ENCODE measurements at places on chromosomes 6 and 20.

DNA sequence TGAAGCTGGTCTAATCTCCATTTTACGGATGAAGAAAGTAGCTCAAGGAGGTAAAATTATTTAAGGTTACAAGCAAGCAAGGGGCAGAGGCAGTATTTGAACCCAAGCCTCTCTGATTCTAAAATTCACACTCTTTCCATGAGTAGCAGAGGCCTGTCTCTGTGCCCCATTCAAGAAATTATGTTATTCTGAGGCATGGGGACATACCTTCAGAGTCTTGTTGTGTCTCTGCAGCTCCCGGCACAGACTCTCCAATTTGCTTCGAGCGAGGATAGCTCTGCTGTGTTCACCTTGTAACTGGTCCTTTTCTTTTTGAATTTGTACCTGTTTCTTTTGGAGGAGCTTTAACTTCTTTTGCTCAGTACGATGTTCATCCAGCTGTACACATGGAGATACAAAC is 21.5 kb downstream of the TXLNB start:
- DNase-seq = no peak

DNA sequence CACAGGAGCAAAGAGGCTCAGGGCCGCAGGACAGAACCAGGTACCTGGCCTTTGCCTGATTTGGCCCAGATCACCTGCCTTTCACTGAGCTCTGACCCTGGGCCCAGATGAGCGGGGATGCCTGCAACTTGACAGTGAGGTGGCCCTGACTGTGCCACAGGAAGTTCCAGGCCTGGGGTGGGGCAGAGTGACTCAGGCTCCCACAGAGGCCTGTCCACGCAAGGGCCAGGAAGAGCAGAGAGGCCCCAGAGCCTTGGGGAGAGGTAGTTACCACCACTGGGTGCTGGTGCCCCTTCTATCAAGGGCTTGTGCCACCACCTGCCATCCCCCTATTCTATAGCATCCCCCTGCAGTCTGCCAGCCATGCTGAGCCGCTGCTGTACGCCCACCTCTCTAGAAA is 4.1 kb upstream of the NOL4L start:
- no peak for DNase-seq

DNA sequence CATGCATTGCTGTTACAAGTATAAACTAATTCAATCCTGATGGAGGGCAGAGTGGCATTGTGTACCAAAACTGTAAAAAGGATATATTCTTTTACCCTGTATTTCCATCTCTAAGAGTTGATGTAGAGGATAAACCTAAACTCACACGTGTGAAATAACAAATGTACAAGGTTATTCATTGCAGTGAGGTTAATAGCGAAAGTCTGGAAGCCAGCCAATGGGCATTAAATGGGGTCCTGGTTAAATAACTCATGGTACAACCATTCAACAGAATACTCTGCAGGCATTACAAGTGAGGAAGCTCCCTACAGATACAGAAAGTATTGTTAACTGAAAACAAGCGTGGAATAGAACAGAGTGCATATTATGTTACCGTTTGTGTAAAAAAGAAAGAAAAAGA is 56.9 kb downstream of the BCAS1 start:
- no peak for DNase-seq

- no peak for DNase-seq
Observed at GRCh38 chr6:49001856-49002541, 461.1 kb downstream of the MMUT start.

DNA sequence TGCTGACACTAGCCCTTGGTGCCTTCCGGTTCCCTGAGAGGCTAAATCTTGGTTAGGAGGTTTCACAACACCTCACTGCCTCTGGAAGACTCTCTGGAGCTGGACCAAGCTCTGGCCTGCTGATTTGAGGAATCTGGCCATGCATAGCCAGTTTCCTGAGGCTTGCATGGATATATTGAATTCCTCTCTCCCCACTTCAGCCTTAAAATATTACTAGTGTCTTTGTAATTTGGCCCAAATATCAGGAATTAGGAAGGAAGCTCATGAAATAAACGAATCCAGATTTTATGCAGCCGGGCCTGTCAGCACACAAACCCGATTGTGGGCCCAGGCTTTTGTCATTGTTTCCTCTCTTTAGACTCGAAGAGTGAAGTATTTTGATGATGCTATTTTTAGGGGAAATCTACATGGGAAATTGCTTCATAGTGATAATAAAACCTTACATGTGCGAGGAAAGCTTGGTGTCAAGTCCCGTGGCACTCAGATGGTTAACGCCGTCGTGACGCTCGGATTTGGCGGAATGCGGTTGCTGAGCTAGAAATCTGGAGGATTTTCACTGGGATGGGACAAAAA is 144.4 kb downstream of the PHACTR3 start:
- no peak for DNase-seq

DNA sequence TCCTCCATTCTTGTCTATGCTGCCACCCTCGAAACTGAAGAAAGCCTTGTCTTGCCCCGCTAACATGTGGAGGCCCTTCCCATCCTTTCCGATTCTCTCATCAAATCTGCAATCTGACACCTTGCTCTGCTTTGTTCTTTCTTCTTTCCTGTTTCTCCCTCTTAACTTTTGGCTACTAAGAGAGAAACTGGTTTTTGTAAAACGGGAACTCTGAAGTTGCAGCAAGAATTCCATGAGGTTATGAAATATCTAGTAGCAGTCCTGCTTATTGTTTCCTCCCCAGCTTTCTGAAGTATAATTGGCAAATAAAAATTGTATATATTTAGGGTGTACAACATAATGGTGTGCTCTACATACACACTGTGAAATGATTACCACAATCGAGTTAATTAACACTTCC is 80.2 kb downstream of the MAP7 start:
- no peak for DNase-seq

DNA sequence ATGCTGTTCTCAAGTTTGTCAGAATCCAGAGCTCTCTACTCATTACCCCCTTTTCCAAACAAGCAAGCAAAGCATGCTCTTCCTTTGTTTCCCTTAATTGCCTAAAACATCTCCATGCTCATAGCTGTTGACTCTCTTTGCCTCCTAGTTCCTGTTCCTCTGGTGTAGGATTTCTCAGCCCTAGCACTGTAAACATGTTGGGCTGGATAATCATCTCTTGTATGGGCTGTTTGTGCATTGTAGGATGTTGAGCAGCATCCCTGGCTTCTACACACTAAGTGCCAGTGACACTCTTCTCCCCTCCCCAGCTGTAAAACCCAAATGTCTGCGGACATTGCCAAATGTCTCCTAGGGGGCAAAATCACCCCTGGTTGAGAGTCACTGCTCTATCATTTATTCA is 14.0 kb downstream of the PPARD start:
- DNase-seq = no peak

- DNase-seq = no peak
Observed at GRCh38 chr6:131549811-131550210, 23.2 kb upstream of the ARG1 start.

GRCh38 chr6:130908188-130908587 is 81.0 kb downstream of the SMLR1 start:
- no peak for DNase-seq
